ENCODE measurements at places on chromosomes 1 and 21.

DNA sequence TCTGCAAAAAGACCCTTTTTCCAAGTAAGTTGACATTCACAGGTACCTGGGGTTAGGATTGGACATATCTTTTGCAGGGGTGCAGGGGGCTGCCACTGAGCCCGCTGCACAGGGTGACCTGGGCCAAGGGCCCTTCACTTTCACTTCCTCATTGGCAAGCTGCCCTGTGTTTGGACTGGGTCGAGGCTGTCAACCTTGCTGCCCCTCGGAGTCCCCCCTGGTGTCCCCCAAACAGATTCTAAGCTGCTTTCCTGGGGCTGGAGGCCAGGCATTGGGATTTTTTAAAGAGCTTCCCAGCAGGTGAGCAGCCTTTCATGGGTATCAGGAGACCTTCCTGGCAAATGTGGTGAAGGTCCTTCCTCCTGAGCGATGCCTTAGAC, 7.9 kb upstream of the UMODL1 start:
- DNase-seq: no peak

DNA sequence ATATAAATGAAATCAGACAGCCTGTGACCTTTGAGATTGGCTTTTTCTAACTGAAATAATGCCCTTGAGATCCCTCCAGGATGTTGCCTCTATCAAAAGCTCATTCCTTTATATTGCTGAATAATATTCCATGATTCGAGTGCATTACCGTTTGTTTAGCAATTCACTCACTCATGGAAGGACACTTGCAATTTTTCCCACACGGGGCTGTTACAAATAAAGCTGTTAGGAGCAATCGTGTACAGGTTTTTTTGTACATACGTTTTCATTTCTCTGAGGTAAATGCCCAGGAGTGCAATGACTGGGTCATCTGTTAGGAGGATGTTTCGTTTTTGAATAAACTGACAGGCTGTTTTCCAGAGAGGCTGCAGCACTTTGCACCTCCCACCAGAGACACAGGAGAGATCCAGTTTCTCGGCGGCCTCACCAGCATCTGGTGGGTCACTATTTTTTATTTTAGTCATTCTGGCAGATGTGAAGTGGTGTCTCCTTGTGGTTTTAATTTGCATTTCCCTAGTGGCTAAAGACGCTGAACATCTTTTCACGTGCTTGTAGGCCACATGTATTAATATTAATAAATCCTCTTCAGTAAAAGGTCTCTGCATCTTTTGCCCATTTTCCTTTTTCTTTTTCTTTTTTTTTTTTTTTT, 11.0 kb downstream of the PRDM15 start:
- no peak for DNase-seq

GRCh38 chr1:208903251-208903905, 659.2 kb upstream of the PLXNA2 start:
- DNase-seq: no peak

- DNase-seq: no peak
Observed at GRCh38 chr1:176382163-176382562, 80.8 kb upstream of the PAPPA2 start.

- DNase-seq: no peak
Observed at GRCh38 chr21:15874615-15875014, 144.8 kb downstream of the USP25 start.

DNA sequence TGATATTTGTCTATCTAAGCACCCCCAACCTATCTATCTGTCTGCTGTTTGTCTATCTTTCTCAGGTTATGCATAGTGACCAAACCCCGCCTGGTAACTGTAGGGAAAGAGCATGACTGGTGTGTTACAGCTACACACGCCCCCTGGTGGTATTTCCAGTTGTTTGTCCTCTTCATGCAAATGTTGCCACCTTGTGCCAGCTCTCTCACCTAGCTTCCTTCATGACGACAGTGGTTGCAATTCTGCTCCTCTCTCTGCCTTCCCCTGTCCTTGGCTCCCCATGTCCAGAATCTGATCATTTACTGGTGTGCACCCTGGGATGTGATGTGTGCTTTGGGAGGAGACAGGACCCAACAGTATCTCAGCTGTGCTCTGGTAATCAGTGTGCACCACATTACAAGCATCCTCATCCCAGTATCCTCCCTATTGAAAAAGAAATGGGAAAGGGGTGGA, 8.1 kb upstream of the INKA2 start:
- DNase-seq: peak; percentile 57

GRCh38 chr21:45372732-45373355, 32.1 kb upstream of the COL18A1 start:
- no peak for DNase-seq

- DNase-seq: no peak
Observed at GRCh38 chr1:164240081-164240480, 318.9 kb upstream of the PBX1 start.

DNA sequence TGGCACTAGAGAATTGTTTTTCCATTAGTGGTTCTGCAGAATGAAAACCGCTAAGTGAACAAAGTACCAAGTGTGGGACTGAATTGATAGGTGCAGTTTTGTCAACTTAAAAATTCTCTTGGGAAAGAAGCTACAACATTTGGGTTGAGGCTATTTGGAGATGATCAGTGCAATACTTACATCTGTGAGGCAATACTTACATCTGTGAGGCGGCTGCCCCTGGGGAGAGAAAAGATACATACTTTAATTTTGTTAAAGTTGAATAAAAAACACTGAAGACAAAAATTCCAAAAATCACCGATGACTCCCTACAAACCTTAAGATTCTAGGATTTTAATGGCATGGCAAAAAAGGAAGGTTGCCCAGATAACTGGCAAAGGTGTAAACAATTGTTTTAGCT, 1.7 kb downstream of the CFAP410 start:
- DNase-seq: no peak

DNA sequence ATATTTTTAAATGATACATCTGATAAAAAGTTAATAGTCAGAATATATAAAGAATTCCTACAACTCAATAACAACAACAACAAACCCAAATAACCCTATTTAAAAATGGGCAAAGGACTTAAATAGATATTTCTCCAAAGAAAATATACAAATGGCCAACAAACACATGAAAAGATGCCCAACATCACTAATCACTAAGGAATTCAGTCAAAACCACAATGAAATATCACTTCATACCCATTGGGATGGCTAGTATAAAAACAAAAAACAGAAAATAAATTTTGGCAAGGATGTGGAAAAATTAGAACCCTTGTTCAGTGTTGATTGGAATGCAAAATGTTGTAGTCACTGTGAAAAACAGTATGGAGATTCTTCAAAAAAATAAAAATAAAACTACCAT, 184.8 kb upstream of the RAB4A start:
- no peak for DNase-seq

GRCh38 chr1:161902182-161902581, 121.5 kb downstream of the OLFML2B start:
- DNase-seq: no peak

GRCh38 chr1:219940707-219941106, 12.3 kb upstream of the SLC30A10 start:
- no peak for DNase-seq

- DNase-seq: no peak
Observed at GRCh38 chr1:2269193-2269921, 41.2 kb downstream of the SKI start.

DNA sequence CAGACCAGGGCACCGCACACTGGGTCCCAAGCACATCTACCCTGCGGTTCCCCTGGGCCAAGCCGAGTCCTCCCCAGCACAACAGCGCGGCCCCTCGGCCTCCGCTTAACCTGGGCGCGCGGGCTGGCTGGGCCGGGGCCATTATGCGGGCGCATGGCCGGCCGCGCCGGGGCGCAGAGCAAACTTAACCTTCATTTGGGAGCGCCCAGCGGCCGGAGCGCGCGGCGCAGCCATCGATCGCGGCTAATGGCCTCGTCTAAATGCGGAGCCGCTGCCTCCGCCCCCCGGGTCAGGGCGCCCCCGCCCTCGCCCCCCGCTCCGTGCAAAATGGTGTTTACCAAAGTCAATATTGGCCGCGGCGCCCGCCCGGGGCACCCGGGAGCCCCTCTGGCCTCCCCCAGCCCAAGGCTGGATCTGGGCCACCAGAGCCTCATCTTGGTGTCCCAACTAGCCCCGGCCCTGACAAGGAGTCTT, 272.1 kb downstream of the TRABD2B start:
- no peak for DNase-seq

- DNase-seq: no peak
Observed at GRCh38 chr1:95657248-95657647, 423.2 kb downstream of the RWDD3 start.

- no peak for DNase-seq
Observed at GRCh38 chr1:193486671-193487229, 300.3 kb upstream of the B3GALT2 start.

- peak; percentile 52 for DNase-seq
Observed at GRCh38 chr1:111769517-111770146, 13.9 kb downstream of the DDX20 start.

DNA sequence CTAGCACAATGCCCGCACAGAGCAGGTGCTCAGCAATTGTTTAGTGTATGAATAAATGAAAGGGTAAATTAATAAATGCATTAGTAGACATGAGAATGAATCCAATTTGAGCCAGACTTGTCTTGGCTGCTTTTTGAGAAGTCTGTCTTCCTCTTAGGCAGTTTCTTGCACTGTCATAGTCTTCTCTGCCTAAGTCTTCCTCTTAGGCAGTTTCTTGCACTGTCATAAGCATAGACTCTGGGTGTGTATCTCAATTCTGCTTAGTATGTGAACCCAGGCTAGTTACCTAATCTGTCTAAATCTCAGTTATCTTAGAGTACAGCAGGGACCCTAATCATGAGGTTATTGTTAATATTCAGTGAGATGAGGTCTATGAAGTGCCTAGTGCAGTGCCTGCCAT, 27.2 kb downstream of the NHLH2 start:
- no peak for DNase-seq

- DNase-seq: no peak
Observed at GRCh38 chr1:202159534-202160371, 649 bp downstream of the PTPN7 start.

- DNase-seq: no peak
Observed at GRCh38 chr1:234127026-234127671, 222.7 kb downstream of the SLC35F3 start.

DNA sequence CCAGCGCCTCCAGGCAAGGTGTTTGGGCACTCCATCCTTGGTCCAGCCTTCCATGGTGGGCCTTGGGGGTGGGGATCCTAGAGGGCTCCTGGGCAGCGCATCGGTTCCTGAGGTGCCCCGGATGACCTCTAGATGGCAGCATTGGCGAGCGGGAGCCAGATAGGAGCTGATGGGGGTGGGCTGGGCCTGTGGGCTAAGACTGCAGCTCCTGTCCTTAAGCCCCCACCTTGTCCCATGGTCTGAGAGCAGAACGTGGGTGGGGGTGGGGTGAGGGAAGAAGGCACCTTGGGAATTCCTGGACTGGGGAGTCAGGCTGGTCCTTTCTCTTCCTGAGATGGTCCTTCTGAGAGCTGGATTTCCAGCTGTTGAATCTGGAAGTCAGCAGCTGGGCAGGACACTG, 93.4 kb upstream of the CSF3R start:
- DNase-seq: peak; percentile 10

- no peak for DNase-seq
Observed at GRCh38 chr1:60888126-60888525, 194.2 kb upstream of the NFIA start.

DNA sequence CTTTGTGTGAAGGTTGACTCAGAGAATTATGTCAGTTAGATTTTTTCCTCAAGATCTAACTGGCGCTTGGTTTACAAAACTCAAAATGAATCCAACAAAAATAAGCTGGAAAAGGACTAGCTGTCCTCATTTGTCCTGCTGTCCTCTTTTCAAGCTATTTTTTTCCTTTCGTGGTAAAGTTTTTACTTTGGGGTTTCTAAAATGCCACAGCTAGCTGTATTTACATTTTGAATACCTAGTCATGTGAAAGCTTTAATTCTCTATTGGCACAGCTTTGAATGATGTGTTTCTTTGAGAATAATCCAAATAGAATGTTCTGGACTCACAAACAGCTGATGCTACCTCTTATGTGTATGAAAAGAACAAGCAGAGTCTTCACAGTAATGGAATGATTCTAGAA, 673.6 kb upstream of the NR5A2 start:
- DNase-seq: no peak

DNA sequence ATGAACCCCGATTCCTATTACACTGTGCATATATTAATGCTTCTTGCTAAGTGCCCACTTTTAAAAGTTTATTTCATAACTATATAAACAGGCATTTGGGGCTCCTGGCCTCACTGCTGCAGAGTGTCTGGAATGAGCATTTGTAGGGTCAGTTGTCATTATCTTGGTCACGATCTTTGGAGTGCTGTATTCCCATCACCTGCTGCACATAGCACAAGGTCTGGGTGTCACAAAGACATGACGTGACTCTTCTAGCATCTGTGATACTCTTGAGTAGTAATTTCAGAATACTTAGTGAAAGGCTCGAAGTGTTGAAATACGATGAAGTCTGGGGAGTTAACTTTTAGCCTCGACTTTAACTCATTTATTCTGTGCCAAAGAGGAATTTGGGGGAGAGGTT, 186.4 kb downstream of the FMN2 start:
- no peak for DNase-seq

- DNase-seq: no peak
Observed at GRCh38 chr1:200642481-200642880, 21.9 kb upstream of the KIF14 start.

DNA sequence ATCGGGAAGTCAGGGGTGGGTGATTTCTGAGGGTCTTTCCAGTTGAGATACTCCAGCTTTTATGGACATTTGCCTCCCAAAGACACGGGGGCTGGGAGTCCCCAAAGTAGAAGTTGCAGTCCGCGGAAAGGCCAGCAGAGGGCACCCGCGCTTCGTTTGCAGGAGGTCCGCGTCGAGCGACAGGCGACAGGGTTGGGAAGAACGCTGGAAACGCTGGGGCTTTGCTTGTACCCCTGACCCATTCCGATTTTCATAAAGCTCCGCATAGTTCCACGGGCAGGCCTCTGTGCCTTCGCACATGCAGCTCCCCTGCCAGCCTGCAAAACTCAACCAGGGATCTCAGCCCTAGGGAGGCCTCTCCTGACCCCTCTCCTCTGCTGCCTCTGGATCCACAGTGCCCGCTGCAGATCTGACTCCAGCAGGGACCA, 44.2 kb upstream of the LAPTM5 start:
- DNase-seq: peak; percentile 61

- no peak for DNase-seq
Observed at GRCh38 chr1:180562640-180563025, 3.9 kb downstream of the OVAAL start.

DNA sequence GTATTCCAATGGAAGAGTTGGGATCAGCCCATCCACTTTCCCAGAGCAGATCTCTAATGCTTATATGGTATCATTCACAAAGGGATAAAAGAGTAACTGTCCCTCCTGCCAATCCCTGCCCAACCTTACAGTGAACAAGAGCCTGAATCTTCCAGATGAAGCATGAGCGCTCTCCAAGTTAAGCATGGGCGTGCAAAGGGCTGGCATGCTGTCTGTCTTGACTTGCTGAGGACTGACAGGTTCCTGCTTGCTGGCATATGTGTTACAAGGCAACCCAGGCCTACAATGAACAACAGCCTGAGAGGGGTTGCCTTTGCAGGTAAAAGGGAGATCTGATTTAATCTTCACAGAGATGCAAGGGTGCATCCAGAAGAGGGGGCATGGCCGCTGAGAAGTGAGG, 155.6 kb upstream of the SOD1 start:
- DNase-seq: no peak
